Stimulated activated CD4-positive, alpha-beta T cell treated with anti-CD3 and anti-CD28 coated beads, TNF-alpha, amount 100 ng/mL, for 48 hours (primary cell): ENCODE measurements at places on chromosomes 2 and 18.

DNA sequence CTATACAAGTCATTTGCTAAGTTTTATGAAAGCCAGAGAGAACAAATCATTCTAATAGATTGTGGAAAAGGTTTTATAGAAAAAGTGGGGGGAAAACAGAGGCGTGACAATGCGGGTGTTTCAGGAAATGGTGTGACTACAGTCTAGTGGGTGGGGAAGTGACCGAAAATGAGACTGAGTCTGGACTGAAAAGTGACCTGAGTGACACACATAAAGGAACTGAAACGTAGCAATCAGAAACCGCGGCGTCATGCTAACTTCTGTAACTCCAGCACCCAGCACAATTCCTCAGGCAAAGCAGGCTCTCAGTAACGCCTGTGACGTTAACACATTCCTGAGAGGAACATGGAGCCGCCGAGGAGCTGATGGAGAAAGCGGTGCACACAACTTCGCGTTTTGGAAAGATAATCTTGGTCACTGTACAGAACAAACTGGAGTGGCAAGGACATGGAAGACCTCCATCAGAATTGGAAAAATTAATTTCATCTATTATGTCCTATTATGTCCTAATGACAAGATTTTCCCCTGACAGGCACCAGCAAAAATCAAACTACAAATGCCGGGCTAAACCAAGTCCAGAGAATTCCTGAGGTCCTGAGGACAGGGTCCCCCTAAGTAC is 1.4 kb upstream of the CD226 start:
- DNase-seq: no peak

DNA sequence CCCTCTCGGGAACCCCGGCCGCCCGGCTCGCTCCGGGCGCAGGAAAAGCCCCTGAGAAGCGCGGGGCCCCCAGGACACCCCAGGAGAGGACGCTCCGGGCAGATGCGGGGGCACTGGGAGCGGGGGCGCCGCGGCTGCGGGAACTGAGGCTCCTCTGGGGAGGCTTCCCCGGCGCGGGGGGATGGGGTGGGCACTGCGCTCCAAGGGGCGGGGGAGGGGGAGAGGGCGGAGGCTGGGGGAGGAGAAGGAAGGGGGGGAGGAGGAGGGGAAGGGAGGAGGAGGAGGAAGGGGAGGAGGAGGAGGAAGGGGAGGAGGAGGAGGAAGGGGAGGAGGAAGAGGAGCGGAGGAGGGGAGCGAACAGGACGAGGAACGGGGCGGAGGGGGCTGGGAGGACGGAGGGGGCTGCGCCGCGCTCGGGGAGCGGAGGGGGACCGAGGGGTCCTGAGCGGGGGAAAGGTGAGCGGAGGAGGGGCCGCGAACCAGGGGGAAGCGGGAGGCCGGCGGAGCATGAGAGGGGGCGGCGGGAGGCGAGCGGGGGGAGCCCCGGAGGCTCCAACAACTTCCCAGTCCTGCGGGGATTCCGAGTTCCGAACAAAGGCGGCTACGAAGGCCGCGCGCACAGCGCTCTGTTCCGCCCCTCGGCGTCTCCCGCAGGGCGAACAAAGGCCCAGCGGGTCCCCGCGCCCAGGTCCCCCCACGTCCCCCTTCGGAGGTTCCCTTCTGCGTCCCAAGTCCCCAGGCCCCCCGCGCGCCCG is 742 bp downstream of the PXDN start:
- no peak for DNase-seq

DNA sequence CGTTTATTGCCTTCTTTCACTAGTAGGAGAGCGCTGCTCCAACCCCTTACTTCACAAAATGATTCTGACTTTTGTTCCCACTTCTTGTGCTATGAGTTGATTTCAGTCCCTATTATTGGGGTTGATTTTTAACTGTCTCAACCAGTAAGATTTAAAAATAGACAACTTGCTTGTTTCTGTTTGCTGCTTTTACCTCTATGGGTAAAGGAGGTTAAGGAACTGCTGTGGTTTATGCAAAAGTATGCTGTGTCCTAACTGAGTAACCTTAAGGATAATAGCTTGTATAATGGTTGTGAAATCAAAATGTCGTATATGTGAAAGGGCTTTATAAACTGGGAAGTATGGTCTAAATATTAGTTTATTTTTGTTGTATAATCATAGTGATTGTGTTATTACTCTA is 22.6 kb downstream of the ALMS1 start:
- no peak for DNase-seq

GRCh38 chr2:121213386-121213785 is 71.6 kb downstream of the TFCP2L1 start:
- DNase-seq: no peak

GRCh38 chr18:23798249-23798648 is 109.0 kb downstream of the LAMA3 start:
- no peak for DNase-seq
